ENCODE measurements at places on chromosomes 3 and 15.

- DNase-seq, result no peak
Measured at GRCh38 chr15:66771351-66771650, 69.3 kb downstream of the SMAD6 start.

DNA sequence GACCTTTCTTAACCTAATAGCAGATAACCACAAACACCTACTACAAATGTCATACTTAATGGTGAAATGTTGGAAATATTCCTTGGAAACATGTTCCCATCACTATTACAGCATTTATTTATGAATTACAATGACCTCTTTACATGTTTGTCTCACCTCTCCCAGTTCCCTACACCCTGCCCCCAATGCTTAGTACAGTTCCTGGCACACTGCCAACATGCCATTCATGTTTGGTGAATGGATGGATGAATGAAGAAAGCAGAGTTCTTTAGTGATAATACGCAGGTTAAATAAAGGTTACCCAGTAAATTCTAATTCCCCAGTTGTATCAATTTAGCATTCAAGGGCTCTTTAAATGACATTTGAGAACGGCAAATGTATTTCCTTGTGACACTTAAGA is 259.9 kb upstream of the ATP11B start:
- peak; percentile 75 for DNase-seq

DNA sequence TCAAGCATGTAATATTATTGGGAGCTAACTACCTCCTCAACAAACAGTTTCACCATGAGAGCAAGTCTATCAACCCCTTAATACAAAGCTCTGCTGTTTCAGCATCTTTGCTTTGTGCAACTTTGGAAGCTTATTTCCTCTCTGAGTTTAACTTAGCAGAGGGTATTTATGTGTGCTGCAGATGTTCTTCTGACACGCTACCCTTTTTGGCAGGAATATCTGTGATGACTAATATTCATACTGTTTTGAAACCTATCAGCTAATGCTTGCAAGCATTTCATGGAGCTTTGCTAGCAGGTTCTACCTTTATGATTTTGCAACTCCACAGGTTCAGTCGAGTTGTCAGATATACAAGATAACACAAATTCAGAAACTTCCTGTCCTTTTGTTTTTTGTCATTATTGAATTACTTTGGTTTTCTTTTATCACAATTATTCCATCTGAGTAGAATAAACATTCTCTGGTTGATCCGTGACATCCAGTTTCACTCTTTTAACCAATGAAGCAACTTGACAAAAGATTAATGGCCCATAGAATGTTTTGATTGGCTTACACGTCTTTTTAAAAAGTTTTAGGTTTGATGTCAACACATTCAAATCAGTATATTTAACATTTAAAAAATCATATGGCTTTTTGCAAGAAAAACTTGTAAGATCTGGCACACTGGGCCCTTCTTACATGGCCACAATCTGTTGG is 1.7 kb upstream of the SLC9A9 start:
- no peak for DNase-seq

- no peak for DNase-seq
Measured at GRCh38 chr3:188339410-188340295, 185.7 kb downstream of the LPP start.

DNA sequence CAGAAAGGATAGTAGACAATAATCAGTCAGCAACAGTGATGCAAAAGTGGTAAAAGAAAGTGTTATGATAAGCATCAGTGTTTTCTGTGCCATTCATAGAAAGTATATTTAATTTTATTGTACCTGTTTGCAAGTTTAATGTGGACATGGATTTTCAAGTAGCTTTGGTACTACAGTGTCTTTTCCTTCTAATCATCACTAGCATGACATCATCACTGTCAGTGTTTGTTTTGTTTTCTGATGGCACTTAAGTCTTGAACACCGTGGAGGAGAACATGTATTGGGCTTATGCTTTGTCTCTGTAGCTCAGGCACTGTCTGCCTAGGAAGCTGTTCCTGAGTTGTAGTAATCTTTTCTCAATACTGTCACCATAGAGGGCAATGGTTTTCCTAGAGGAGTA is 41.9 kb downstream of the SETD5 start:
- DNase-seq, result no peak

- no peak for DNase-seq
Measured at GRCh38 chr15:48358229-48359152, 27.3 kb downstream of the DUT start.

GRCh38 chr3:153456833-153457545 is 295.0 kb downstream of the RAP2B start:
- no peak for DNase-seq

DNA sequence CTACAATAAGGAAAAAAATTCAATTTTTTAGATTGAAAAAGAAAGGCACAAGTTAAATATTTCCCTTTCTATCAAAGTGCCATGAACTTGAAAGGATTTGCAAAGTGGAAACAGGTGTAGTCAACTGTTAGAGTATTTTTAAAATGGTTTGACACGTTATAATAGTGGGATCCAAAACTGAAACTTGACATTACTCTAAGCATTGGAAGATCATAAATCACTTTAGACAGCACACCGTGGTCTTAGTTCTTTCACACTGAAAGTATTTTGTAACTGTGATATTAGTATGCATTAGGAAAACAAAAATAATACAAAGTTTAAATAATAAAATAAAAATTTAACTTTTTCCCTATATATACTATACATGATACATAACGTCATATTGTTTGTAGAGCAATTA is 933.1 kb downstream of the EPHA3 start:
- DNase-seq, result no peak

DNA sequence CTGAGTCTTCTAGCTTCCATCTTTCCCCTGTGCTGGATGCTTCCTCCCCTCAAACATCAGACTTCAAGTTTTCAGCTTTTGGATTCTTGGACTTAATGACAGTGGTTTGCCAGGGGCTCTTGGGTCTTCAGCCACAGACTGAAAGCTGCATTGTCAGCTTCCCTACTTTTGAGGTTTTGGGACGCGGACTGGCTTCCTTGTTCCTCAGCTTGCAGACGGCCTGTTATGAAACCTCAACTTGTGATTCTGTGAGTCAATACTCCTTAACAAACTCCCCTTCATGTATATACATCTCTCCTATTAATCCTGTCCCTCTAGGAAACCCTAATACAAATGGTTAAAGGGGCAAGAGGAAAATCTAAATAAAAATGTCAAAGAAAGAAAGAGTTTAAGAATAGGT is 100.1 kb downstream of the ABI3BP start:
- DNase-seq, result no peak

DNA sequence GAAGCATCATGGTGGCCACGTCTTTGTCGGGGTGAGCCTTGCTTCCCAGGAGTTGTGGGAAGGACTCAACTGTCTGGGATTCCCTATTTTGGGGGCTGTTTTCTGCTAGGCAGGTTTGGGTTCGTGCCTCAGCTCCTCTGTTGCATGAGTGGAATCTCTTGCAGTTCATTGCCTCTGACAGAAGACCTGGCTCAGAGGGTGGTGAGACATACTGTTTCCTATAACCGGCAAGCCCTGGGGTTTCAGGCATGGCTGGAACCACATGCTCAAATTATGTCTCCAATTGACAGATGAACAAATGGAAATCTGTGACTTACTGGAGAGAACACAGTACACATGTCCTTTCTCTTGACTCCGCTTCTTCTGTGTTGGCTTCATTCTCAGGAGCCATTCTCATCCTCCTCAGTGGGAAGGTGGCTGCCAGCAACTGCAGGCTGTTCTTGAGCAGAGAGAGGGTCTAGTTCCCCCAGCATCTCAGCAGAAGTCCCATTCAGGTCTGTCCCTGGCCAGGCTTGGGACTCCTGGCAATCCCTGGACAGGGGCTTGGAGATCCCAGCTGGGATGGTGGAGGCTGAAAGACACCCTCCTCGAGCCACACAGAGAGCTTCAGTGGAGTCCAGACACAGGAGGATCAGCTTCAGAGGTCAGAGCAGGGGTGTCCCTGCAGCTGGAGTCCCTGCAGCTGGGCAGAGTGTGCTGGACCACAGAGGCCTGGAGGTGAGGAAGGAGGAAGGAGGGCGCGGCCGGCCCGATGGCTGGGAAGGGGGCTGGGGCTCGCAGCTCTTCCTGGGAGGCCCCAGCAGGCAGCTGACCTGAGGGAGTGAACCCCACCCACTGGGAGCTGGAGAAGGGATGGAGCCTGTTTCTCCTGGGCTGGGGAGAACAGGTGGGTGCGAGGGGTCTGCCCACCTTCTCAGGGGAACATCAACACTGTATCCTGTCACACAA is 97.6 kb downstream of the LSM3 start:
- no peak for DNase-seq

GRCh38 chr3:43861635-43862034 is 170.9 kb downstream of the ABHD5 start:
- DNase-seq, result no peak

DNA sequence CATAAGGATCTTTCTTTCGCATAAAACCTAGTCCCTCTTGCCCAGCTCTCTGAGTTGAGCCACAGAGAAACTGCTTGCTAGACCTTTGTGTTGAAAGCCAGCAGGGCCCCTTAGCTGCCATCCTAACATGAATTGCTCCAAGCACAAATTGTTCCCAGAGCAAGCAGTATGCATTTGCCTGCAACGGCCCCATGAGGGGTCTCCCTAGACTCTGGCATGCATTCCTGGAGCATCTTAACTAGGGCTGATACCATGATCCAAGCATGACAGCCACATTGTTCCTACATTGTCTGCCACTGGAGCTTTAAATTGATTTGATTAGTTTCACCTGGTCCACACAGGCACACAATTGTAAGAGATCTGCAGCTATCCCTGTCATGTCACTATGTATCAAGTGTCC is 428.1 kb downstream of the TAFA4 start:
- no peak for DNase-seq
